Mucosa of gallbladder (tissue), 1 donor: ENCODE measurements at places on chromosomes 16 and 17. TPM values are rescaled to one million over a fixed set of nuclear protein-coding genes. Genes with fewer than 3 reads are reported as not detected.

- no peak for DNase-seq
These were observed 146.8 kb upstream of the GSE1 start for GRCh38 chr16:85466304-85466700.

DNA sequence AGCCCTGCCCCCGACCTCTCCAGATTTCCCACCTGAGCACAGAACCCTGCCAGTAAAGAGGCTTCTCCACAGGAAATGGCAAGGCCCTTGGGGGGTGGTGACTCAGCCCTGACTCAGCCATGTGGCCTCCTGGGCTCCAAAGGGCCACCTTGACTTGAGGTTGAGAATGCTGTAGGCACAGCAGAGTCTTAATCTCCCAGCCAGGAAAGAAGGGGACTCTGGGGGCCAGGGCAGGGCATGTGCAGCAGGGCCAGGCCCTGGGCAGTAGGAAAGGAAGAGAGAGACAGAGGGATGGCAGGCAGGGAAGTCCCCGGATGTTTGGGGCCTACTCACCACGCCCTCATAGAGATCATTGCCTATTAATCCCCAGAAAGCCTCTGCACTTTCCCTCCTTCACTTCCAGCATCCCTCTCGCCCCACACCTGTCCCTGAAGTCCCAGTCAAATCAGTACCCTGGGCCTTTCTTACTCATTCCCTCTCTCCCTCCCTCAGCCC is 4.8 kb upstream of the ITGA3 start:
- DNase-seq: no peak

GRCh38 chr17:34885076-34885475 is 76.2 kb downstream of the CCT6B start:
- no peak for DNase-seq

The SEPHS2 gene
- 112 TPM for total RNA-seq

DNA sequence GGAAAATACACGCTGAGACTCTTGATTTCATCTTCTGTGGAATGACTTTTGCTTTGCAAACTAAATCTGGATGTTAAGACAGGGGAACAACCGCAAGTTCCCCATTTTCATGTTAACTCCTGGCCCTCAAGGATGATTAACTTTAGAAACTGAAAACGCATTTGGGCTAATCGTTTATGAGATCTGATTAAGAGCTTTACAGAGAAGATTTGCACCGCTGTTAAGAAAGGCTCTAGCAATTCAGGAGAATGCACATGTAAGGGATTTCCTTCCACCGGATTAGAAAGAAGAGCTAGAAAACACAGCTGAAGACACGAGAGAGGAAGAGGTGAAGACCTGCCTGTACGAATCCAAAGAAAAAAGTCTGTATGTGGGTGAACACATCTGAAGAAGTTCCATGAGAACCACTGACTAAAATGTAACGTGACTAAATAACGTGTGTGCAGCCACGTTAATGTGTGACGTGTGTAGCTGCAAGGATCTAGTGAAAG is 106.4 kb downstream of the YPEL2 start:
- DNase-seq: no peak

DNA sequence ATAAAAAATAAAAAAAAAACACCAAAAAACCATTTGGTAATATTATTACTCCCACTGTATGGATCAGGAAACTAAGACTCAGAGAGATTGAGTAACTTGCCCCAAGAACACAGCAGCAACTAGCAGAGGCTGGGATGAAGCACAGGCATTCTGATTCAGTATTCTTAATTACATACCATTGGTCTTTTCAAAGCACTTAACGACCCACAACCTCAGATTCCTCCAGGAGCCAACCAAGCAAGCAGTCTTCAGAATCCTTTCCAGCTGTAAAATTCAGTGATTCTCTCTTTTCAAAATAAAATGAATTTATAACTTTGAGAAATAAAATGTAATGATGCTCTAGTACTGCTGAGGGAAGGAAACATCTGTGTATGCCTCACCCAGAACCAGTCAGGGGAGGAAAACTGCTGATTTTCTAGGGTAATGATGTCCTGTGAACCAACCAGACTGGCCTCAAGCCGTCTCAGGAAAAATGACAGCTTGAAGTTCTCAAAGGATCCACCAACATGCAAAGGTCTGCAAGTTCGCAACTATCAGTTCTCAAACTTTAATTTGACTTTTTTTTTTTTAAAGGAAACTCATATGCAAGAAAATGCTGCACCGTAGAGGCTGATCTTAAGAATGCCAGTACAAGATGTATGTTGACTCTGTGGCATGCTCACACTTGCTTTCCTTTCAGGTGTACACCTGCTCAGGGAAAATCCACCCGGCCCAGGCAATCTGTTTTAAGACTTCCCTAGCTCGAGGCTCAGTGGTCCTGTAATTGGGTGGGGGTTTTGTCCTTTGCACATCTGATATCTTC is 9.0 kb downstream of the CUEDC1 start:
- DNase-seq: no peak

DNA sequence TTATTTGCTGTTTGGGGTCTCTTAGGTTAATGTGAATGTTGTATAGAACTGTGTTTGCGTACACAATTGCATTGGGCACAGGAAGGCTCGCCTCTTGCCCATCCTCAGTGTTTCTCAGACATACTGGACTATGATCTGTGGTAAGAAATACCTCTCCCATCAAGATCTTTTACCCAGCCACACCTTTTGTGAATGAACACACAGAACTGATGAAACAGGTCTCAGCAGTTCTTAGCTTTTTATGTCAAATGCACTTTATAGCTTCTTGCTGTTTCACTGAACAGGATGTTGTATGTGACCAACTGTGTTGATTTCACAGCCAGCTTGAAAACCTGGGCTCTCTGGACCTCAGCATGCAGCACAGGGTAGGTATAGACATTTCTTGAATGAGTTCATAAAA is 31.5 kb downstream of the HAPSTR1 start:
- DNase-seq: no peak

DNA sequence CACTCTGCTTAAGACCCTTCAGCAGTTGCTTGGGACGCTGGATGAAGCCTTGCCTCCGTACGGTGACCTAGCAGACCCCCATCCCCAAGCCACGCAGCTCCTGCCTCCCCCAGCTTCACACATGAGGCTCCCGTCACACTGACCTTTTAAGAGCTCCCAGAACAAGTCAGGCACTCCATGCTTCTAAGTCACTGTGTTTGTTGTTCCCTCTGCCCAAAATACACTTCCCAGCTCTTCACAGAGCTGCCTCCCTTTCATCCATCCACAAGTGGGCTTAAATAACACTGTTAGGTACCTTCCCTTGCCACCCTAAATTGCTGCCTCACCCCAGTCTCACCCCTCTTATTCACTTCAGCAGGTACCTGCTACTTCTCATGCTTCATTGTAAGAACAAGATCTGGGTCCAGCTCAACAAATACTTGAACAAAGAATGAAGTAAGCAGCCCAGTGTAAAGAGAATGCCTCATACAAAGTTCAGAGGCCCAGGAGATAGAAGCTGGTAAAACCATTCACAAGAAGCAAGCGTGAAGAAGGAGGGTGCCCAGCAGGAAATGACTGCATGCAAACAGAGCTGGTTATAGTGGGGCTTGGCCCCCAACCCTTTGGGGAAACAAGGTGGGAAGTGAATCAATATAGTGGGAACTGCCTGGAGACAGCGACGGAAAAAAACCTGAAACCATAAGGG is 5.8 kb downstream of the ZC3H7A start:
- no peak for DNase-seq

DNA sequence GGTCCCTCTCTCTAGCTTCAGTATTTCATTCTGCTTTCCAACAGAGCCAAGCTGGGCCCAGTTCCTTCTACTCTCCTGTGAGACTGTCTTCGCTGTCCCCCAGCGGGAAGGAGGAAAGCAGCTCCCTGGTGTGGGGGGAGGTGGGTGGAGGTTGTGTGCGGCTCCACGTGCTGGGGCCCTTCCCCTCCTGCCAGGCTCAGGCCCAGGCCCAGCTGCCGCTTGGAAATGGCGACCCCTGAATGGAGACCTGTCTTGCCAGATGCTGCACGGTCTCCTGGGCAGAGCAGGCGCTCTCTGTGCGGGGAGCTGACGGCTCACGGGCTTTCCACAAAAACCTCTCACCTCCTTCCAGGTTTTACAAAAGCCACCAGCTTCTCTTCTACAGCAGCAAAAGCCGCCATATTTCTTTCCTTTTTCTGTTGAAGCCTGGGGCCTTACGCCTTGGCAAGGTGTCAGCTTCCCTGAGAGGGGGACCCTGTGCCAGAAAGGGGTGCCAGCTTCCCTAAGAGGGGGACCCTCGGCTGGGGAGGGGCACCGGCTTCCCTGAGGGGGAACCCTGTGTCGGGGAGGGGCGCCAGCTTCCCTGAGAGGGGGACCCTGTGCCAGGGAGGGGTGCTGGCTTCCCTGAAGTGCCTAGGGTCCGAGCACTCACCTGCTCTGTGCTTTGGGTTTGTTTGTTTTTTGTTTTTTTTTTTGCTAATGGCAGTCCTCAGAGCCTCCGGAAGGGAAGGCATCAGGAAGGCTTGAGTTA is 47.5 kb downstream of the ZNF778 start:
- no peak for DNase-seq

The PDIA2 gene
- total RNA-seq: 1.3 TPM

DNA sequence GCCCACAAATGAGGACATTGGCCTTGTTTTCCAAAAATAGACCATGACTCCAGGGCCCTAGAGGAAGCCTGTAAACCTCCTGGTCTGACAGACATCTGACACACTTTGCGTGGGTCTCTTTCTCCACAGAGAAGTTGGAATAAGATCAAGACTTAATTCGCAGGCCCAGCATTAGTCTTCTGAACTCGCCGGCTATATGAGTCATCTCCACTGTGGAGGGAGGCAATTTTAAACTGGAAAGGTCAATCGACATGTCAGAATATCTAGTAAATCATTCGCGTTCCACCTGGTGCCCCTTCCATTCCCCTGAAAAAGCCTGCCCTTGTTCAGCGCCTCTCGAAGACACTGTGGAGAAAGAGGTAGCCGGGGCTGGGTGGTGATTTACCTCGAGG is 140.1 kb downstream of the CLEC16A start:
- no peak for DNase-seq

- peak; percentile 60 for DNase-seq
These were observed 27.3 kb downstream of the LASP1 start for GRCh38 chr17:38897176-38897575.

DNA sequence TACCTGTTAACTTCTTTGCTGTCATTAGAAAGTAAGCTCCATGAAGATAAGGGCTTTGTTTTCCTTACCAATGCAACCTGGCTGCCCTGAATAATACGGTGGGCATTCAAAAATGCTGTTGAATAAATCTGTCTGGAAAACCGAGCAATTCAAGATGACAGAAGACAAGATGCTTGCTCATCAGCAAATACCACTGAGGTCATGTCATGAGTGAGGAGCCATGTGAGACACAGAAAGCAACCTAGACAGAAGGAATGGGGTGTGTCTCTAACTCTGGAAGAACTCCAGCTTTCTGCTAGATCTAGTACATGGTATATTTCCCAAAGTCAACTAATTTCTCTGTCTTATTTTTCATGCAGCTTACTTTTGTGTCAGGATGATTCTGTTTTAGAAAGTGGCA is 64.2 kb downstream of the STH start:
- peak; percentile 22 for DNase-seq

DNA sequence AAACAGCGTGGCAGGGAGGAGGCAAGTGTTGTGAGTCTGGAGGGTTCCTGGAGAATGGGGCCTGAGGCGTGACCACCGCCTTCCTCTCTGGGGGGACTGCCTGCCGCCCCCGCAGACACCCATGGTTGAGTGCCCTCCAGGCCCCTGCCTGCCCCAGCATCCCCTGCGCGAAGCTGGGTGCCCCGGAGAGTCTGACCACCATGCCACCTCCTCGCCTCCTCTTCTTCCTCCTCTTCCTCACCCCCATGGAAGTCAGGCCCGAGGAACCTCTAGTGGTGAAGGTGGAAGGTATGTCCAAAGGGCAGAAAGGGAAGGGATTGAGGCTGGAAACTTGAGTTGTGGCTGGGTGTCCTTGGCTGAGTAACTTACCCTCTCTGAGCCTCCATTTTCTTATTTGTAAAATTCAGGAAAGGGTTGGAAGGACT is at the start of gene CD19:
Gene CD19, plus strand, starts transcription at position 171 of the 425 bp plus-strand sequence. Its CDS starts 30 bp downstream, at position 201.
- no peak for DNase-seq

- peak; percentile 83 for DNase-seq
These were observed 3.6 kb upstream of the ZNHIT3 start for GRCh38 chr17:36482611-36483504.

The MSRB1 gene
- 41.2 TPM for total RNA-seq

DNA sequence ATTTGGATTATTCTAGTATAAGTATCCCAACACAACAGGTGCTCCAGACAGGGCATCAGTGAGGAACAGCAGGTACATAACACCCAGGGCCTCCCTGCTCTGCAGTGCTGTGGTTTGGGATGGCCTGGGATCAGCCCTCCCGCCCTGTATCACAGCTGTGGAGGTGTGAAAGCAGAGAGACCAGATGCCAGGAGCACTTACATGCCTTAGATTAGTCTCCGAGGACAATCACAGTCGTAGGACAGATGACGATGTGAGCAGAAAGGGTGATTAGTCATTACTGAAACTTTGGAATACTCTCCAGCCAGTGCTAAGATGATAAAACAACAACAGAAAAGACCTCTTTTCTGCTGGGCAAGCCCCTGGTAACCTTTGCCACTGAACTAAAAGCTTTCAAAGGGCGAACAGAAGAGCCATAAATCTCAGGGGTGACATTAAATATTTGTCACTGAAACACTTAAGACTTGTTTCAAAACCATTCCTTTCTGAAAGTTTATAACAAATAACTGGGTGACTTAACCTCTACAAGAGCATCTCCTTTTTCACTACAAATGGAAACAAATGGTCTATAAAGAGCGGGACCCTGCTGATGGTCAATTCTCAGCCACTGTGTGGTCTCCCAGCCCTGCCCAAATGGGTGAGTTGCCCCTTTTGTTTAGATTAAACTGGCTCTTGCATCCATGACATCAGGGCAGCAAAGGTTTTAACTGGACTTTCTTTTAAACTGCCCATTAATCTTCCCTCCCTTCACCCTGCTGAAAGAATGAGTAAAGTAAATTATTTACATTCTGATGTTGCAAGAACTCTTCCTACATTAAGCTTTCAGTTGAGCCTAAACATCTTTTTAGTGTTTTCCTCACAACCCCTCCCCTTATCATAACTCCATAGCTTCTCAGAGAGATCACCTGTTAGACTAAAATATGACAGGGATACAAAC is 183.1 kb upstream of the COX10 start:
- no peak for DNase-seq

DNA sequence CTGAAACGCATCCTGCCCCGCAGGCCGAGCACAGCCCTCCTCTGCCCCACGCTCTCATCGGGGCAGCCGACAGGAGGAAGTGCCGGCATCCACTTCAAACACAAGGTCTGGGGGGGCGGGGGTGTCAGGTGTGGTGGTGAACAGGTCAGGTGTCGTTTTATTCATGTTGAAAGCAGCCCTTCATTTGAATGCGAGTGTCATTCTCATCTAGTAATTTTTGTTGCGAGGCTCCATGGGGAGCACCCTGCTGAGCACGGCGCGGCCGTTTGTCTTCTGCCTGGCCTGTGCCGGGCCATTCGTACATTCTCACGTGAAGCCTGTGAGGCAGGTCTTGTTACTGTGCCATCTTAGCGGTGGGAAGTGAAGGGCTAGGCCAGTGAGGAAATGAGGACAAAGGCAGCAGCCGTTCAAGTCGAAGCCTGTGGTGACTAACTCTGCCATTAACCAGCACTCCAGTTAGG is 1.9 kb downstream of the ACSF3 start:
- DNase-seq: no peak
